ENCODE measurements at places on chromosomes 16 and 17.

DNA sequence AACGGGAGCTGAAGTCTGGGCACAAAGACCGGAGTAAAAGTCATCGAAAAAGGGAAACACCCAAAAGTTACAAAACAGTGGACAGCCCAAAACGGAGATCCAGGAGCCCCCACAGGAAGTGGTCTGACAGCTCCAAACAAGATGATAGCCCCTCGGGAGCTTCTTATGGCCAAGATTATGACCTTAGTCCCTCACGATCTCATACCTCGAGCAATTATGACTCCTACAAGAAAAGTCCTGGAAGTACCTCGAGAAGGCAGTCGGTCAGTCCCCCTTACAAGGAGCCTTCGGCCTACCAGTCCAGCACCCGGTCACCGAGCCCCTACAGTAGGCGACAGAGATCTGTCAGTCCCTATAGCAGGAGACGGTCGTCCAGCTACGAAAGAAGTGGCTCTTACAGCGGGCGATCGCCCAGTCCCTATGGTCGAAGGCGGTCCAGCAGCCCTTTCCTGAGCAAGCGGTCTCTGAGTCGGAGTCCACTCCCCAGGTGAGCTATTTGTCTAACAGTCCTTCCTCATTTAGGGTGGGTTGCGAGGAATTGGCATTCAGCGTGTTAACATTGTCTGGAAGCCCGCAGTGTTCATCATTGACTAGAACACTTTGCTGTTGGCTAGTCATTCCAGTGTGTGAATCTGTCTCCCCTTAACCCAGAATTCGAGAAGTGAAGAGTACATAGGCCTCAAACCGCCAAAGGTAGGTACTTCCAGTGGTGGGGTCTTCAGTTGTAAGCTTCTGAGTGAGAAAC is 1.5 kb downstream of the CDK12 start:
- DNase-seq = peak; percentile 4

- DNase-seq = no peak
Measured at GRCh38 chr16:80060470-80060869, 459.9 kb upstream of the MAF start.

DNA sequence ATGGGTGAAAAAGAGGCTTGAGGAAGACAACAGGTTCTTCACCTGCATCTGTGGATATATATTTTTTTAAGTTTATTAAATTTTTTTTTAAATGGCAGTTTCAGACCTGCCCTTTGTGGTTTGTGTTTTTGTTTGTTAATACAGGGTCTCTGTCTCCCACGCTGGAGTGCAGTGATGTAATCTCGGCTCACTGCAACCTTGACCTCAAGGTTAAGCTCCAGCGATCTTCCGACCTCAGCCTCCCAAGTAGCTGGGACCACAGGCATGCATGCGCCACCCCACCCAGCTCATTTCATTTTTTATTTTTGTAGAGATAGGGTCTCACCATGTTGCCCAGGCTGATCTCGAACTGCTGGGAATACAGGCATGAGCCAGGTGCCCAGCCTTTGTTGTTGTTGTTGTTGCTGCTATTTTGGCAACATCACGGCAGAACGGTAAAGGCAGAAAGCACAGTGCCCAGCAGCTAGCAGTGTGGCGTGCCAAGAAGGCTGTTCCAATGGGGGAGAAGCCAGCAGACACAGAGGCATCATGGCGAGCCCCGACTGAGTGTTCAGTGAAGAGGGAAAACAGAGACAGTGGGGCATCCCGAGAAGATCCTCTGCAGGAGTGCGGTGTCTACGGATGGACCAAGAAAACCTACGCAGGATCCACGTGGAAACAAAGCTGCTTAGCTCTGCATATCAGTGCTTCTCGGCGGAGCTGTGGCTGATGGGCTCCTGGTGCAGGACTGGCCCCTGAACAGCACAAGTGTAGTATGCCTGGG is 19.6 kb downstream of the TMC6 start:
- DNase-seq = no peak

DNA sequence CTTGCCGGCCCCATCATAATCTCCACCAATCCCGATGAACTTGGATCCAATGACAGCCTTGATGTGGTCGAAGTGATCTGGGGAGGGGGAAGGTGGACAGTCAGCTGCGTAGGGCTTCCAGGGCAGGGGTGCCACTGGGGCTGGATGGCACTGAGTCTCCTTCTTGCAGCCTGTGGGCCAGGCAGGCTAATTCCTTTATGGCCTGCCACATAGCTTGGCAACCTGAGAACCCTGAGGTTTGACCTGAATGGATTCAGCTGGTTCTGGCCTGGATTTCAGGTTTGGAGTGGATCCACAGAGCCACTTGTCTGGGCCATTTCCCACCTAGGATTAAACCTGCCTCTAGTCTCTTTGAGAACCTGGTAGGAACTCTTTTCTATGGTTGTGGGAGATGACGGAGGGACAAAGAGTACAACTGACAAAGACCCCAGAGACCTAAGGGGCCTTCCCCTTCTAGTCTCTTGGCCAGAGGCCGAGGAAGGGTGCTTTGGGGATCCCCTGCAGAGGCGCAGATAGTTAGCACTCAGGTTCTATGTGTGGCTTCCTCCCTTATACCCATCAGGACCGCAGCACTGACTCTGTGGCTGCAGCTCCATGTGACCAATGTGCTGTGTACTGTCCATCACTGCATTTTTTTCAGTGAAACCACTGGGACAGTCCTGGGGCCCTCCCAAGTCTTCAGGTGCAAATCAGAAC is 9.2 kb upstream of the DPEP3 start:
- DNase-seq = no peak

DNA sequence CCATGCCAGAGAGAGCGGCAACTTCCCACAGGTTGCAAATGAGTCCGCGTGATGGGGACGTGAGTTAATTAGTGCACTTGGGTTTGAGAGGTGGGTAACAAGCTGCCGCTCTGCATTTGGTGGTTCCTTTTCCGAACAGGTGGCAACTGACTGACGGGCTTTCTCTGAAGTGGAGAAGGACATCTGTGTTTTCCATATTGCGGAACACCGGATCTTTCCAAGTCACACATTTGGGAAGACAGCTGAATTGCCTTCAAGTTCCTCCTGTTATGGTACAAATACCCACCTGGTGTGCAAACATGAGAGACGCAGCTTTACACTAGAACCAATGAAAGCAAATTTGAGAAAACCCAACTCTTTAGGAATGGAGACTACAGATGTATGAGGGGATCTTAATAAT is 451.3 kb upstream of the ZFHX3 start:
- no peak for DNase-seq
